CD4-positive, alpha-beta T cell treated with Interleukin-17A for 4 hours (primary cell): ENCODE measurements at places on chromosomes 1 and 21.

- DNase-seq = peak; percentile 88
Measured at GRCh38 chr1:8873506-8874229, 4.8 kb downstream of the ENO1 start.

DNA sequence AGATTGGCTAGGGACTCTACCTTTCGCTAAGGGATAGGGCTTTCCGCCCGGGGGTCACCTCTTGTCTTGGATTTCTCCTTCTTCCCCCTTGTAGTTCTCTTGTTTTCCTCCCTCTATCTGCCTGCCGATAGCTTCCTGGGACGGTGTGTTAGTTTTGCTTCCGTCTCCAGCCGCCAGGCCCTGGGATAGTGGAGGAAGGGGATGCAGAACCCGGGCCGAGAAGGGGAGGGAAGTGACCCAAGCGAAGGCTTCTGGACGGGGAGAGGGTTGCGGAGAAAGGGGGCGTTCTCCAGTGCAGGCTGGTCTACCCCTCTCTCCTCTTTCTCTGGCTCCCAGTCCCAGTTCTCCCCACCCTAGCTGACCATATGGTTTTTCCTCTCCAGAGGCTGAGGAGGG, 871 bp downstream of the TUFT1 start:
- no peak for DNase-seq

- no peak for DNase-seq
Measured at GRCh38 chr21:40706806-40707655, 139.9 kb downstream of the DSCAM start.

GRCh38 chr1:14215151-14215550, 383.3 kb upstream of the KAZN start:
- DNase-seq = no peak

DNA sequence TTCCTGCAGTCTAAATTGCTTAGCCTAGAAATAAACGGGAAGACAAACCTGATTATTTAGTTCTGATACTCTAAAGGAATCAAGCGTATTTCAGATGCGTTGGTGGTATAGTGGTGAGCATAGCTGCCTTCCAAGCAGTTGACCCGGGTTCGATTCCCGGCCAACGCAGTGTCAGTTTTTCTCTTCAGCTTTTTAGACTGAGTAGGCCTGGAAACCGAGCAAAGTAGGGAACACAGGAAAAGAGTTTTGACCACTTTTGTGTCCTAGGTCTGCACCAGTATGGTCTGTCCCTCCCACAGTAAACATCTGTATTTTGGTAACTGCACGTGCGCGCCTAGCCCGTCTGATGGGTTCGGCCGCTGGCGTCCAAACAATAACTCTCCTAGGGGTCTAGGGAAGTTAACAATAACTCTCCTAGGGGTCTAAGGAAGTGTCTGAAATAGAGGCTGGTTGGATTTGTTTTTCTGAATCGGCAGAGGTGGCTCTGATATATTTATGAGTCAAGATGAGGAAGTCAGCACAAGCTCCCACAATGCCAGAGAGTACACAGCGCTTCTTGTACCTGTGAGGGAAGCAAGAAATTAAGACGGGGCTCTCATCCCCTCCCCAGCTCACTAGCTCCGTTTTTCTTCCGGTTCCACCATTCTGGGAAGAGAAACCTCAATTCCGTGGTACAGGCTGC, 15.6 kb upstream of the HJV start:
- peak; percentile 72 for DNase-seq

DNA sequence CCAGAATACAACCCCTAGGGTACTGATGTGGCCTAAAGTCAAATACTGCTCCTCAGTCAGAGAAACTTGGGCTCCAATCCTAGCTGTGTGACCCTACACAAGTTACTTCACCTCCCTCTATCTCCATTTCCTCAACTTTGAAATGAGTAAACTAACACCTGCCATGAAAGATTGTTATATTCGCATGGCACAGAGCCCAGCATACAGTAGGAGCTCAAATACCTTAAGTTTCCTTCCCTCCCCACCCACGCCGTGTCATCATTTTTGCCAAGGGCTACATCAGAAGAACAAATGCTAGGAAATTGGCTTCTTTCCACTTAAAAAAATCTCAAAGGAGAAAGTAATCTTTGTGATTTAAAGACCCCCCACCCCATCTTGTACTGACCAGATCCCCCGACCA, 22.2 kb upstream of the ZNF362 start:
- DNase-seq = no peak

- DNase-seq = no peak
Measured at GRCh38 chr1:215005078-215005477, 77.5 kb upstream of the KCNK2 start.

DNA sequence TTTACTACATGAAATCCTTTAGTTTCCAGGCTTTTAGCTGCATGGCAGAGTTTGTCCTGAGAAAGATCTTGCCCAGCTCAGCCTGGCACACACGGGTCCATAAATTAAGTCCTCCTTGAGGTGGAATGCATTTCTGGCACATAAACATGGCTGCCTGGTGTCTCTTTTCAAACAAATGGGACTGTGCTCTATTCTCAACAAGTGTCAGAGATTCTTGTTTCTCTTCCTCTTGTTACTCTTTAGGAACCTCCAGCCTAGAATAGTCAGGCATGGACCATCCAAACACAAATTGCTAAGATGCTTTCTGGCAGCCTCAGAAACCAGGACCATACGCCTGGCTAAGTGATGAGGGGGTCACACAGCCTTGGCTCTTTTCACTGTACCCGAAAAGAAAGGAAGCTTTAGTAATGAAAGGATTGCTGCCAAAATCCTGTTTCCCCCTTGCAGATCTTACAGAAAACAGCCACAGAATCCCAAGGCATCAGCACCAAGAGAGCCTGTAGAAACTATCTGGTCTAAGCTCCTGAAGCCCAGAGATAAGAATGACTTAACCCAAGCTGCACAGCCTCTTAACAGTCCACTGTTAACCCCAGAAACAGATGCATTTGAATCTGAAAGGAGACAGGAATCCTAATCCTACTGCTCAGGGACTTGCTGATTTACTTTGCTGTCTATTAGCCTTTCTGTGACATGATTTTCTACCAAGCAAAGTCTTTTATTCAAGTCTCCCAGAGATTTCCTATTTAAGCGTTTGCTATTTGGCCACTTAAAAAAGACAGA, 31.9 kb upstream of the NRDC start:
- DNase-seq = no peak

- no peak for DNase-seq
Measured at GRCh38 chr1:162207862-162208261, 138.4 kb downstream of the NOS1AP start.

GRCh38 chr1:184504040-184504954, 117.5 kb downstream of the C1orf21 start:
- no peak for DNase-seq

- DNase-seq = peak; percentile 12
Measured at GRCh38 chr21:41612674-41613532, 104.9 kb upstream of the TMPRSS2 start.

DNA sequence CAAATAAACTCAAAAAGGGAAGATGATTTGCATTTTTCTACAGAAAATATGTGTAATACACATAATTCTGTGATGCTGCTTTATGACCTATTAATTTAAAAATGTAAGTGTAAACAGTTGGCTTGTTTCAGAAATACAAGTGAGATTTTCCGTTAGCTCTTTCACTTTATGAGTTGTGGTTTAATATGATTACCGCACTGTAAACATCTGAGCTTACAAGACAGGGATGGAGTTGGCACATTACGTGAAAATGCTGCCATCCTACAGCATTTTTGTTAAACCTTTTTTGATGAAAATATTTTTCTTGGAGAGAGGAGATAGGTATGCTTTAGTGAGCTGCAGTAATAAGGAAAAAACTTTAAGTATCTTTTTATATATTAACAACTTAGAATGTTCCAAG, 426.8 kb upstream of the ADAMTS5 start:
- DNase-seq = no peak

DNA sequence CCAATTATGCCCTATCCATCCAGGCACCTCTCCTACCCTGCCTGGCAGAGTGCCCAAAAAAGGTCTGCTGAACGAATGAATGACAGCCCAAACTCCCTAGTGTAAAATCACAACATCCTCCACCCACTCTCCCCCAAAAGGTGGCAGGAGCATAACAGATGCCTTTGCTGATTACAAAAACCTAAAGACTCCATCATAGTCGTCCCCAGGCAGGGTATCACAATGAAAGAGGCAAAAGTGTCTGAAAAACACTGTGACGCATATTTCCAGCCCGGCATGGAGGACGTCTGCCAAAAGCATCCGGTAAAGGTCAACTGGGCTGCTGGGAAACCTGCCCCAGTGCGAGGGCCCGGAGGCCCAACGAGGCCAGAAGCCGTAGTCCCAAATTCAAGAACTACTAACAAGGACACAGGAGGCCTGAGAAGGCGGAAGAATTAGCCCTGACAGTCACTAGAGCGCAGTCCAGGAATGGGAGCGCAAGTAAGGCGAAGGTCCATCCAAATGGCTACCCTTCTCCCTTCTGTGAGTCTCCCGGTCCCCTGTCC, 576 bp downstream of the SMIM12 start:
- peak; percentile 48 for DNase-seq

GRCh38 chr1:9376886-9377333, 84.2 kb downstream of the SPSB1 start:
- no peak for DNase-seq

DNA sequence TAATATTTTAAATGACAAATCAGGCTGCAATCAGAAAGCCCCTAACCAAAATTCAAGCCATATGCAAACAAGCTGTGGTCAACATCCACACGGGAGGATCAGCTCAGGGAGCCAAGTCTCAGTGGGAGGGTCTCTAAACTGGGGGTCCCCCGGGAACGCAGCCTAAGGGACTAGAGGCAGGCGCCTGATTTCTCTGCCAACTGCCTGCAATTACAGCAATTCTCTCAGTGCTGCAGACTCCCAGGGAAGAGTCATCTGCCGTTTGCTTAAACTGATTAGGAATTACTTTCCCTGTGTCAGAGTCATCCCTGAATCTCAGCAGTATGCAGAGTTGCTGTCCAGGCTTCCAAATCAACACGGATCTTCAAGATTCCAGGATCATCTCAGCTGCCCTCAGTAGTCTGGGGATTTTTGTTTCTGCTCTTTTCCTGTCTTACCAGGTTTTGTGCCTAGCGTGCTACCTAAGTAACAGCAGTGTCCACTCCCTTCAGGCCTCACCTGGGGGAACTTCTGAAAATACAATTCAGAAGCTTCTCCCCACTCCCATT, 247.8 kb downstream of the RRAGC start:
- no peak for DNase-seq

DNA sequence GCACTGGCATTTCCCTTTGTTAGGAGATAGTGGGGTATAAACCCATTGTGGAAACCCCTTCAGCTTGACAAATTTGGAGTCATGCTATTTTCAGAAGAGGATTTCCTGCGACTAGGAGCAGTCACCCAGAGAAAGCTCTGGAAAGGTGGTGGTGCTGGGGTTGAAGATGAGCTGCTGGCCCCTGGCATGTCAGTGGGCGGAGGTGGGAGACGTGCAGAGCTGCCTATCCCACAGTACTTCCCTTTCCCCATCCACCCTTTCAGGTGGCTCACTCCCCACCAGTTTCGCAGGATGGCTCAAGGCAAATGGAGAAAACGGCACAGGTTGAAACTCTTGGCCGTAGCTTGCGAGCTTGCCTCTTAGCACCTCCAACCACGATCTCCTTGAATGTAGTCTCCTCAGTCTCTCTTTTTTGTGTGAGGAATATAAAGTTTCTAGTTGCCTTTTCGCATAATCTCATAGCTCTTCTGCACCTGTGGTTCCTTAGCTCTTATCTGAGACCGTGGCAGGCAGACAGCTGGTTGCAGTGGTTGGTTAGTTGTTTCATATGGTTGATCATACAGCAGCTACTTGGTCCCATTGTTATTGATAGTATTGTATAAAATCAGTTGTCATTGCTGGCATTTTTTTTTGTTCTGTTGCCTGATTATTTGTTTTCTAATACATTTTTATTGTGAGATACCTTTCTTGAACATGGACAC, 48.2 kb downstream of the ADARB1 start:
- no peak for DNase-seq

GRCh38 chr21:35782667-35783066, 277.7 kb downstream of the SETD4 start:
- DNase-seq = no peak

DNA sequence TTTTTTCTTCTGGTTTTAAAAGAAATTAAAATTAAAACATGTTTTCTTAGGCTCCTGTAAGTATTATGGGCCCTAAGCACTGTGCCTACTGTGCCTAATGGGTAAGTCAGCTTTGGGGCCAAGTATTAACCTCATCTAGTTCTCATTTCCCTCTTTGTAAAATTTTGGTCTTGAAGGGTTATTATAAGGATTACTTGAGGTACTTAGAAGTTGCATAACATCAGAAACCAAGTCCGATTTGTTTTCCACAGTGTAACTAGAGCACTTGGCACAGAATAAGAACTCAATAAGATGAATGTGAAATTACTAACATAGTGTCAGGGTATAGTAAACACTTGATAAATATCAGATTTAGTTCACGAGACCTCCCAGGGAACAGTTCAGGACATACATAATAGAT, 16.4 kb upstream of the OSBPL9 start:
- no peak for DNase-seq

DNA sequence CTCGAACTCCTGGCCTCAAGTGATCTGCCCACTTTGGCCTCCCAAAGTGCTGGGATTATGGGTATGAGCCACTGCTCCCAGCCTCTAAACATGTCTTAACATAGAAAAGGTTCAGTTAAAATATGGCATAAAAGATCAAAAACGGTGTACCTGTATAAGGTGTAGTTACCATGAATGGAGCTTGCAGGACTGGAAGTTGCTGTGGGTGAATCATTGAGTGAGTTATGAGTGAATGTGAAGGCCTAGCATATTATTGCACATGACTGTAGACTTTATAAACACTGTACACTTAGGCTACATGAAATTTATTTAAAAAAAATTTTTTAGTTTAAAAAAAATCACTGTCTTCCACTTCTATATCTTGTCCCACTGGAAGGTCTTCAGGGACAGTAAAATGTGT, 15.7 kb downstream of the ABCD3 start:
- DNase-seq = no peak

DNA sequence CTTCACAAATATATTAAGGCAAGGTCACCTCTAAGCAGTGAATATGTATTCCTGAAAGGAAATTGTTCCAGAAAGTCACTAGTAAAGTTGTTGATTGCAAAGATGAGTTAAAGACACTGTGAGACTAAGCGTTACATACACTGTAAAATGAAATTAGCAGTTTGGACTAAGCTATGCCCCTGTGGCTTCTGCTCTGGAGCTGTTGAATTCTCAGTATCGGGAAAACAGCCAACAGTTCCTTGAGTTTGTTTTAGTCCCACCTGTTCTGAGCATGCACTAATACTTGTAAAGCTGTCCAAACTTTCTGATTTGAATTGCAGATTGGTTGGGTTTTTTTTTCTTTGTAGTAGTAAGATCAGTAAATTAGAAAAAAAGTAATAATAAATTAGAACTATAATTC, 21.0 kb downstream of the ANGPTL1 start:
- DNase-seq = no peak

DNA sequence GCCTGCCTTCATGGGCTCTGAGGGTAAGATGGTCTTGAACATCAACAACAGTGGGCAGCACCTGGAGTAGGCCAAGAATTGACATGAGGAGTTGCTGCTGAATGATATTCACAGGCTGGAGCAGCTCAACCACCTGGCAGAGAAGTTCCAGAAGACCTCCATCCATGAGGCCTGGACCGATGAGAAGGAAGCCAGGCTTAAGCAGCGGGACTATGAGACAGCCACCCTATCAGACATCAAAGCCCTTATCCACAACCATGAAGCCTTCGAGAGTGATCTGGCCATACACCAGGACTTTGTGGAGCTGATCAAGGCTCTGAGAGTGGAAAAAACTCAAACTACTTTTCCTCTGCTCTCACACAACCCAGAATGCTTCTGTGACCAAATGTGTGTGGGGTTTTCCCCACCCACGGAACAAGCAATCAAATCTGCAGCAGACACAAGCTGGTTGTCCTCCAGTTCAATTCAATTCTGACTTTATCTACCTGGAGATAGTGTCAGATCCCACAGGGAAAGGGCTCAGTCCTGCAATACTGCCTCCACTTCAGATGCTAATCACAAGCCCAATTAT, 12.1 kb upstream of the EPHA10 start:
- no peak for DNase-seq
